ENCODE measurements at places on chromosomes 5 and 9.

GRCh38 chr5:68464424-68464823 lies 248.9 kb downstream of the PIK3R1 start:
- DNase-seq = peak; percentile 39

- no peak for DNase-seq
Measured at GRCh38 chr5:142175039-142175438, 66.5 kb downstream of the NDFIP1 start.

GRCh38 chr5:125011419-125011818 lies 265.0 kb upstream of the ZNF608 start:
- no peak for DNase-seq

GRCh38 chr9:21454149-21454548 lies 13.9 kb downstream of the IFNA1 start:
- DNase-seq = no peak

DNA sequence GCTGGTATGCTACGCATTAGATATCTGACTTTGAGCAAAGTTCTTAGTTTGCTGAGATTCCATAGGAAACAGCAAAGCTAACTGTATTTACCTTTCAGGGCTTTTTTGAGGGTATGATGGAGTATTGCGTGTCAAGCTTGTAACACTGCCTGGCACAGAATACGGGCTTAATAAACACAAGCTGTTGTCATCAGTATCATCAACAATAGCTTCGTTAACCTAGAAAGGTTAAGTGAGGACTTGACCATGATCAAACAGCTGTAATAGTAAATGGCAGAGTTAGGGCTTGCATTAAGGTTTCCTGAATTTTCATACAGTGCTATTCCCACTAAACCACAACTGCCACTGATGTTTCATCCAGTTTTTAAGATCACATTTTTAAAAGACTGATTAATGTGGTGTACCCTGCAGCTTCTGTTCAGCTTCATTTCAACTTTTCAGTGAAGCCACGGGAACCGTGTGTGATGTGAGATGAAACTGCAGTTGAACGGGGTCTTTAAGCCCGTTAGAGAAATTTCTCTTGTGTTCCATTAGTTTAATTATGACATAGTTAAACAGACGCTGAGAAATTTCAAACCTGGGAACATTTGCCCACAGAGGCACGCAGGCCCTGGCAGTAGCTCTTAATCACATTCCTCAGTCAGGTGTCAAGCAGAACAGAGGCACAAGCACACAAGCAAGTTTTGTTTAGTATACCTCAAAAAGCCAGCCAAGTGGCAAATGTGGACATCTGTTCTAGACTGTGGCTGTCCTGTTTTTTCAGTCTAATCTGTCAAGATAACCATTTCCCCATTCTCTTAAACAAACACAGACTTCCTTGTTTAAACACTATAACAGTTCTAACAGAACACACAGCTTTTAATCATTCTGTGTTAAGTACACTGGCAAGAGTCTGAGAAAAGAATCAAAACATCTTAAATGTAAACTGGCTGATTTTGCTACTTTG lies 147.1 kb downstream of the ZNF608 start:
- DNase-seq = no peak

GRCh38 chr5:83927140-83927733 lies 206.6 kb upstream of the HAPLN1 start:
- no peak for DNase-seq

DNA sequence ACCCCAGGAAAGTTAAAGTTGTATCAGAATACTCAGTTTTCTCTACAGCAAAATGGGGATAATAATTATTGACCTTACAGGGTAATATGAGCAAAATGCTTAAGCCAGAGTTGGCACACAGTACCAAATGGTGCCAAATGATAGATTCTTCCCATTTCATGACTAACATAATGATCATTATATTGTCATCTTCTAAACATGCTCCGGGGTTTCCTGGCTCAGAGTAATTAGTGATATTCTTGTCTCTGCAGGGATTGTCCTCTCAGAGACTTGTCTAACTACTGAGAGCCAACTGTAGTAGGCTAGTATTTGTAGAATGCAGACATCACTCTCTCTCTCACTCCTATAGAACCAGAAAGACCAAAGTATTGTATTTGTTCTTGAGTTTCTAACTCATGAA lies 25.2 kb upstream of the PPP2R2B start:
- no peak for DNase-seq

- DNase-seq = no peak
Measured at GRCh38 chr5:158027806-158028775, 169.1 kb upstream of the CLINT1 start.

GRCh38 chr9:7226007-7226640 lies 468.4 kb downstream of the KDM4C start:
- DNase-seq = no peak

DNA sequence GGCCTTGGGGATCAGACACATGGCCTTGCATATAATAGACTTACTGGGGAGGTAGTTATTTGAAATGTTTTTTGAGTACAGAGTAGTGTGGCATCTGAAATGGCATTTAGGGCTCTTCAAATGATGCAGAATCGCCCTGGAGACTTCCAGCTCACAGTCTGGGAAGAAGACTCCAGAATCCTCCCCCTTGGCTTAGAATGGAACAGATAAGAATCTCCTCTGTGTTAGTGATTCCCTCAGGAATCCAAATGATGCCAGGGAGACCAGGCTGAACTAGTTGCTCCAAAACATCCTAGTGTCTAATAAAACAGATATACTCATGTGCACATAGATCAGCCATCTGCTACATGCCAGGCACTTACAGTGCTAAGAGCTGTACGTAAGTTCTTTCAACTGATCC lies 38.6 kb upstream of the SMC5 start:
- no peak for DNase-seq

GRCh38 chr9:135060461-135061116 lies 26.9 kb upstream of the OLFM1 start:
- DNase-seq = no peak

DNA sequence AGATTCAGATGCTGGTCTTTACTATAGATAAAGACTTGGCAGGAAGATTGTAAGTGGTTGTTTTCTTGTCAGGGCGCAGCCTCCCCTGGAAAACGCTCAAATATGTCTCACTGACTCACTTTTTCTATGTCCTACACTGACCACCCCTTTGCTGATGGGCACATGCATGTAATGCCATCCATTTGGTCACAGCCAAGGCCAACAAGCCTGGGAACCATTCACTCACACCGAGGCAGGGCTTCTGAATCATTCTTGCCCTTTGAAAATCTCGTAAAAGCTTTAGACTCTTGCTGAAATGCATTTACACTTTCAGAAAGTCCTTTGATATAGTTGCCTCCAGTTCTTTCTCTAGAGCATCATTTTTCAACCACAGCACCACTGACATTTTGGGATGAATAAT lies 249.4 kb downstream of the ACTL7B start:
- DNase-seq = no peak

DNA sequence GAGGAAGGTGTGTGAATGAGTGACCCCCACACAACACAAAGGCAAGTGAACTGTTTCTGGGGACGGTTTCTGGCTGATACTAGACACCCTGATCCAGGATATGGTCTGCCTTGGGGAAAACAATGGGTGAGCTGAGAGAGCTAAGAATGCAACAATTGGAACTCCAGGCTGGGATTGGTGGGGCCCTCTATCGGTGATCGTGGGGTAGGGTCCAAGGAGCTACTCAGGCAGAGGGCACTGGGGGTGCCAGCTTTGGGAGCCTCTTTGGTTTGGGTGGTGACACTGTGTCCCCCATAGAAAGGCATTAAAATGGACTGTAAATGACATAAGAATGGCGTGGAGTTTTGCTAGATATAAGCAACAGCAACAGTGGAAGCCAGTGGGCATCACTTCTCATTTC lies 439.1 kb downstream of the DMAC1 start:
- no peak for DNase-seq

DNA sequence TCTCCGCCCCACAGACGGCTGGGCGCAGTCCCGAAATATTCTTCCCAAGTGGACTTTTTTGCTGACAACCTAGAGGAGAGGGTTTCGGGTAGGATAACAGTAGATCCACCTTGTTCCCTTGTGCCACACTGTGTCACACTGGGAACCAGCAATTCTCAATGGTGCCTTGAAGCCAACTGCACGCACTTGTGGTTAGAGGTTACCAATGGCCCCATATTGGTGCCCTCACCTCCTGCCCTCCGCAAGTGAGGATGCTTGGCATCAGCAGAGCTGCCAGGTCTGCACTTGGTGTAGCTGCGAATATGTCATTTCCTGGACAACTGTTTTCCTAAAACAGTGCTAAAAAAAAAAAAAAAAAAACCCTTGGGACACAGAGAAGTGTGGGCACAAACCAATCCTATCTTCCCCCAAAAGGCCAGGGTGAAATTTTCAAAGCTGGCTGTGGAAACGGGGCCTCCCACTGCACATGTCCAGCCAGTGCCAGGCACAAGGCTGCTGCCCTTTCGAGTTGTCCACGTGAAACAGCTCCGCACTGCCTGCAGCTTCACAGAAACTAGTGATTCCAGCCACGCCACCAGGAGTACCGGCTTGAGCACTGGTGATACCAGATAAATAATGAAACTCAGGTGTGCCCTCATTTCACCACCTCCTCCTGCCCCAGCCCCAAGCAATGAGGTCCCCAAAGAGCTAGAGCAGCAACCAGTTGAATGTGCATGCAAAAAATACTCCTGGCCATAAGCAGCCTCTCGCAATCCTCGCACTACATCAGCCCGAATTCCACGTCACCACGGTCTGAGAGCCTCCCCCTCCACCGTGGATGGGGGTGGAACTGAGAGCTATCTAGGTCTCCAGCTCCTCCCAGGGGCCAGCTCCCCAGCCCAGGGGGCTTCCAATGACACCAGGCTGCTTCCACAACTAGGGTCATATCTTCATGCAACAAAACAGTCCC lies 51.2 kb downstream of the USP20 start:
- no peak for DNase-seq

DNA sequence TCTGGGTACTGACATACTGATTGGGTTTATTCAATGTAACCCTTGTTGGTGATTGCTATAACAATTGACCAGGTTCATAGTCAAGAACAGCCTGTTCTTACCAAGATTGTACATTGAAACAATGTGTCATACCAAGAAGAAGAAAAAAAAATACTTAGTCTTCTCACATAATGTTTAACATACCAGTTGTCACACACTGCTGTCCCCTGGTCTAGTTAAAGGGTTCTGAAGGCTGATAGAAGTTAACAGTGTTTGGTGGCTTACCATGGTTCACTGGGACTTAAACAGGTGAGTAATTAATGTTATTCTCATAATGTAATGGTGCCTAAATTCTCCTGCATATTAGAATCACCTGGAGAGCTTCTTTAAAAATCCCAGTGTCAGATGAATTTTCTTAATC lies 18.5 kb upstream of the CDC42SE2 start:
- no peak for DNase-seq

DNA sequence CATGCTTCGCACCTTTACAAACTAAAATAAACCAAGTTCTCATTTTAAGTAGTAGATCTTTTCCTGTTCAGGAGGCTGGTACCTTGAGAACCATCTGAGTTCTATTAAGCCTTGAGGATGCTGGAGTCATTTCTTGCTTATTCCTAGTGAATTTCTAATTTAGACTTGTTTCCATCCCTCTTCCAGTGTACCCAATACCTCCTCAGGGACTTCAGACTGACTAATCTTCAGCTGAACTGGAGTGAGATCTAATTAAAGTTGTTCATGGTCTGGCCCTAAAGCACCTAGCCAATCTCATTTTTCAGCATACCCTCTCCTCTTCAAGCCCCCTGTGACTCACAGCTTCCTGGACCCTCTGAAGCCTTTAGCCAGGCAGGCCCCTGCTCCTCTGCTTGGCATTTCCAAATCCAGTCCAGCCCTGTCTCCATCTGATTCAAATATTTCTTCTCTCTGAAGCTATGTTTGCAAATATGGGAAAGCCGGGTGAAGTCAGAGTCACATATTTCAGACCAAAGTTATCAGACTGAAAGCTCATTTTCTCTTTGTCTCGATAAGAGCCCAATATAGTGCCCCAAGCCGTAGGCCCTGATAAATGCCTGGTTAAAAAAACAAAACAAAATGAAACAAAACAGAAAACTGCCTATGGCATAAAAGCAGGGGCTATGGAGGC lies 19.4 kb upstream of the TNFSF15 start:
- DNase-seq = no peak

DNA sequence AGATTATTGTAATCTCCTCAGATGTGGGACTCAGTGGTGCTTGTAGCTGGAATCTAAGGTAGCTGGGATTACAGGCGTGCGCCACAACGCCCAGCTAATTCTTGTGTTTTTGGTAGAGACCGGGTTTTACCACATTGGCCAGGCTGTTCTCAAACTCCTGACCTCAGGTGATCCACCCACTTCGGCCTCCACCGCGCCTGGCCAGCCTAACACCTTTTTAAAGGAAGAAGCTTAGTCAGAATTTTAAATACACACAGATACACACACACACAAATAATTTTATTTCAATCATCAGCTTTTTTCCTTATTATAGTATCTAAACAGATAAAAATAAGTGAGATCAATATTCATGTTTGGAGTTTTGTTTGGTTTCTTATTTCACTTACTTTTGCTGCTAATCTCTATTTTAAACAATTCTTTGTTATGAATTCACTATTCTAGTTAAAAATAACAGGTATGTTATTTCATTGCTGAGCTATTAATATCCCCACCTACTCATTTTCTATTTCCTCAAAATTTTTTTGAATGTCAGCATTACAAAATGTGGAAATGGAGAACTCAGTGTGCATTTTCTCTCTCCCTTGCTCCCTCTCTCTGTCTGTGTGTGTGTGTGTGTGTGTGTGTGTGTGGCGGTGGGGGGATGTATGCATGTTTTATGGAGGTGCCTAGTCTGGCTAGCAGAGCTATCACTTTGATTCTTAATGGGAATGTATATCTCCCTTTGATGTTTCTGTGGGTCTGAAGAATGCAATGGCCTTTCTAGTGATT lies 960.6 kb upstream of the DMAC1 start:
- DNase-seq = no peak

- no peak for DNase-seq
Measured at GRCh38 chr9:124835026-124835557, 18.2 kb upstream of the WDR38 start.

DNA sequence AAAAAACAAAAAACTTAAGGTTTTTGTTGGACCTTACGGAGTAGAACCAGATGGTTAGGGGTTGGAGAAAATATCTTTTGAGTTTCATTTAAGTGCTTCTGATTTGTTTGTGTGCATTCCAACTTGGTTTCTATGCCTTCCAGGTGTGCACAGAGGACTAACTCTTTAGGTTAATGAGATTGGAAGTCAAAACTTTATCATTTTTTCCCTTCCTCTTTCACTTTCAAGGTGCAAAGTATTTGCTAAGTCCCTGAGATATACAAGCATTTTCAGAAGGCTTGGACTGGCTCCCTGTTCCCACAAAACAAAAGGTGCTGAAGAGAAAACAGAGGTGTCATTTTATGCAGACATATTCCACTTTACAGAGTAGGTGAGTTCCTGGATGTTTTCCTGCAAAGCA lies 30.3 kb upstream of the CER1 start:
- no peak for DNase-seq

GRCh38 chr9:38380872-38381534 lies 11.5 kb upstream of the ALDH1B1 start:
- DNase-seq = no peak
